Fibroblast of skin of left quadriceps (primary cell): ENCODE measurements at places on chromosomes 3 and 15.

- DNase-seq, result no peak
Measured at GRCh38 chr3:126995254-126995780, 12.4 kb downstream of the PLXNA1 start.

GRCh38 chr3:44561076-44561475, 6.1 kb downstream of the ZKSCAN7 start:
- DNase-seq, result no peak

- DNase-seq, result no peak
Measured at GRCh38 chr15:20409247-20409646, 132.4 kb downstream of the GOLGA6L6 start.

DNA sequence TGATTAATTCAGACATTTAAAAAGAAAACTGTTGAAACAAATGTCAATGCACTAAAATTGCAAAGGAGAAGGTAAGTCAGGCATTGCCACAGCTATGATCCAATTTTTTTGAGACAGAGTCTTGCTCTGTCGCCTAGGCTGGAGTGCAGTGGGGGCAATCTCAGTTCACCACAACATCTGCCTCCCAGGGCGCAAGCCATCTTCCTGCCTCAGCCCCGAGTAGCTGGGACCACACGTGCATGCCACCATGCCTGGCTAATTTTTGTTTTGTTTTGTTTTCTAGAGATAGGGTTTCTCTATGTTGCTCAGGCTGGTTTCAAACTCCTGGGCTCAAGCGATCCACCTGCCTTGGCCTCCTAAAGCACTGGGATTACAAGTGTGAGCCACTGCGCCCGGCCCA, 117.6 kb downstream of the FMN1 start:
- DNase-seq, result no peak

- DNase-seq, result no peak
Measured at GRCh38 chr3:25038922-25039321, 389.1 kb upstream of the RARB start.

DNA sequence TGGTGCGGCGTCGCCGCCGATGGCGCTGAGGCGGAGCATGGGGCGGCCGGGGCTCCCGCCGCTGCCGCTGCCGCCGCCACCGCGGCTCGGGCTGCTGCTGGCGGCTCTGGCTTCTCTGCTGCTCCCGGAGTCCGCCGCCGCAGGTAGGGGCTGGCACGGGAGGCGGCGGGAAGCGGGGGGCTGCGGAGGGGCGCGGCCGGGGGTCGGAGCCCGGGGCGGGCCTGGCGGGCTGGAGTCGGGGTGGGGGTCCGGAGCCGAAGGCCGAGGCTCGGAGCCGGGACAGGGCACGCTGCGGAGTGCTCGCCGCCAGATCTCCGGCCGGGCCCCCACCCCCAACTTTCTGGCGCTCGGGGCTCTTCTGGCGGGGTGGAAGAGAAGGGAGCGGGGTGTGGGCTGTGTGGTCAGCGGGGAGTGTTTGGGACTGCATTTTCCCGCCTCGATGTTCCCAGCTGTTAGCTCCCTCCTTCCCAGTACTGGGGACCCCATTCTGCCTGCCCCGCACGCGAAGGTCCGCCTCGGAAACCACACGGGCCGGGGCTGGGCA, 299 bp downstream of the TYRO3 start:
- no peak for DNase-seq

GRCh38 chr3:148366743-148367410, 330.8 kb upstream of the AGTR1 start:
- DNase-seq, result no peak

GRCh38 chr3:34948517-34948916, 690.8 kb upstream of the ARPP21 start:
- DNase-seq, result no peak

GRCh38 chr3:125062904-125063618, 7.3 kb upstream of the HEG1 start:
- peak; percentile 92 for DNase-seq
